Midbrain (tissue), 1 donor: ENCODE measurements at places on chromosomes 4 and X.

GRCh38 chr4:183468210-183469095 lies 24.0 kb downstream of the CDKN2AIP start:
- no peak for DNase-seq

DNA sequence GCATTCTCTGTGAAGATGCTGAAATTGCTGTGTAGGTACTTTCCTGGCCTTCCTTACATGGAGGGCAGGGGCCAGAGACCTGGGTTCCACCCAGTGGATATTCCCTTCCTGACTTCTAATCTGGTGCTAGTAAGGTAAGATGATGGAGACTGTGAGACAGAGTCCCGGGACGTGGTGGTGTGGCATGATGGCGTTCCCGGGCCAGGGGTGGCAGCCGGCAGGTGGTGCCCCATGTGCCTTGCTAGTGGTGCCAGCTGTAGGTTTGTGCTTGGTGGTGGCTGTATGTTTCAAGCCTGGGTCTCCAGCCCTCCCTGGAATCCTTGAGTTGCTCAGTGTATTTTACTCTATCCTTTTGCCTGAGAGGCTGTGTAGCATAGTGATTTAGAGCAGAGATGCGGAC lies 10.9 kb downstream of the STOX2 start:
- DNase-seq, result no peak

- no peak for DNase-seq
Observed at GRCh38 chr4:136651278-136651667, 881.0 kb downstream of the PCDH18 start.

GRCh38 chrX:120090208-120090607 lies 12.7 kb upstream of the RHOXF2B start:
- DNase-seq, result no peak

GRCh38 chrX:17559728-17560379 lies 177.4 kb upstream of the SCML1 start:
- no peak for DNase-seq

DNA sequence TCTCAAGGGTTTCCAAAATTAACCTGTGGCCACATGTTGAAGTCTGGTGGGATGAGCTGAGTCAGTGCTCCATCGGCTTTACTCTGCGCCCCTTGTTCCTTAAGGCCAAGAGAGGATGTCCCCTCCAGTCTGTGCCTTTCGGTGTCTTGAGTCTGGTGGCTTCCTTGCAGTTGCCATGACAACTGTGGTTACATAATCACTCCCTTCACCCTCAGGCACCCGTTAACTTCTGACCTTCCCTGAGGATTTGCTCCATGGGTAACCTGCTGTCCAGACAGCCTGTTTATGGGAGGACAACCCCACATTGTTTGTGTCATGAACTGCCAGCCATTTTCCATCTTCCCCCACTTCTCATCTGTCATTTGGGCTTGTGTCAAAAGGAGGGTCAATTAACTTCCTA lies 401.1 kb upstream of the LCORL start:
- DNase-seq, result no peak

- peak; percentile 7 for DNase-seq
Observed at GRCh38 chr4:52052475-52052780, 1.3 kb downstream of the SPATA18 start.

DNA sequence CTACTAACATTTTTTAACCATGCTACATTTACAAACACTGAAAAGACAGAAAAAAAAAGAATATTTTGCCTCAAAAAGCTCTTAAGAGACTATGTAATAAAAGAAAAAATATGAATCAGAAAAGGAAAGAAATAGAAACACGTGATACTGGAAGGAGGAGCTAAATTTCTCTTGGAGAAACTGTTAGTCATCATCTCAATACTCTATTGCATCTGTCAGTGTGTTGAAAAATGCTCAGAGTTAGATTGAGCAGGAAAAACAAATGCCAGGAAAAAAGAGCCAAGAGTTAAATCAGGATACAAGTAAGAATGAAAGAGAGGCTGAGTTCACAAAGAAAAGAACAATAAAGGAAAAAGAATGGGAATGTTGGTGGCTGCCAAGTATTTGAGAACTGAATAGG lies 2.6 kb downstream of the RAB28 start:
- no peak for DNase-seq

DNA sequence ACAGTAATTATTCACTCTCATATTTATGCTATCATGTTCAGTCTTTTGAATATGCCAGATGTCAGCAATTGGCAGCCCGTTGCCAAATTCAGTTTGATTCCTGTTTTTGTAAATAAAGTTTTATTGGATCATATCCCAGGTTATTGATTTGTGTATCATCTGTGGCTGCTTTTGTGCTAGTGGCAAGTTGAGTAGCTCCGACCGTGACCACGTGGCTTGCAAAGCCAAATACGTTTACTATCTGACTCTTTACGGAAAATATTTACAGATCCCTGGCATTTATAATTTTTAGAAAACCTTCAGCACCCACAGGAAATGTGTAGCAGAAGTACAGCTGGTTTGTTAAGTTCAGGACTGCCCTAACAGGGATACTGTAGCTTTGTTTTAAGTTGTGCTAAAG lies 67.4 kb downstream of the VCX2 start:
- no peak for DNase-seq

GRCh38 chr4:148056879-148057278 lies 325.0 kb downstream of the ARHGAP10 start:
- DNase-seq, result peak; percentile 36

DNA sequence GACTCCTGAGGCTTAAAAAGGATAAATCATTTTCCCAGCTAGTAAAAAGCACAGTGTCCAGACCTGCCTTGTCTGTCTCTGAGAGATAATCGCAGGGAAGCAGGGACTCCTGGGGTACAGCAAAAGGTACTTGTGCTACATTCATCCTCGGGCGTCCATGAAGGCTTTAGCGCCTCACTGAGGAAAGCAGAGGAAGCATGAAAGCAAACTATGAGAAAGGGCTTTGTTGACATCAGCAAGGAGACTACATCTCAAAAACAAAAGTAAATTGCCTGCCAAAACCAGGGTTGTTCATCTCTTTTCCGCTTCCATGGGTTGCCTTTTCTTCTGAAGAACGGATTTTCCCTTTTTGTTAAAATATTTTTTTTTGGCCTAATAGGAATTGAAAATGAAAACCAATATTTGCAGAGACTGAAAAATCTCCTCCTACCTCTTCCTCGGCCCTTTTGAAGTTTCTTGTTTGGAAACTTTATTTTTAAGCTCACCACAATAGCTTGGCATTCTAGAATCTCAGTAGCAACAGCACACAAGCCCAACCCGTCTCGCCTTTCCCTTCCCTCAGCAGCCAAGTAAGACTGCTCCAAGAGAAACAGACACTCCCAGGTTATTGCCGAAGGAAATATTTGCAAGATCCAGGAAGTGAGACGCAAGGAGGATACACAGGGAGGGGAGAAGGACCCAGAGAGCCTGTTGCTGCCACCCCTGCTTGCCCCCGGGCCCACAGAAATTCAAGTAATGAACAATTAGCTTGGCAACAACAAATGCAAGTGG lies 148.3 kb upstream of the DGKK start:
- DNase-seq, result no peak

- DNase-seq, result no peak
Observed at GRCh38 chrX:129736491-129736890, 2.3 kb upstream of the XPNPEP2 start.

GRCh38 chr4:55758570-55758969 lies 61.0 kb upstream of the EXOC1L start:
- DNase-seq, result no peak

GRCh38 chr4:16194214-16194613 lies 32.1 kb downstream of the TAPT1 start:
- DNase-seq, result no peak

DNA sequence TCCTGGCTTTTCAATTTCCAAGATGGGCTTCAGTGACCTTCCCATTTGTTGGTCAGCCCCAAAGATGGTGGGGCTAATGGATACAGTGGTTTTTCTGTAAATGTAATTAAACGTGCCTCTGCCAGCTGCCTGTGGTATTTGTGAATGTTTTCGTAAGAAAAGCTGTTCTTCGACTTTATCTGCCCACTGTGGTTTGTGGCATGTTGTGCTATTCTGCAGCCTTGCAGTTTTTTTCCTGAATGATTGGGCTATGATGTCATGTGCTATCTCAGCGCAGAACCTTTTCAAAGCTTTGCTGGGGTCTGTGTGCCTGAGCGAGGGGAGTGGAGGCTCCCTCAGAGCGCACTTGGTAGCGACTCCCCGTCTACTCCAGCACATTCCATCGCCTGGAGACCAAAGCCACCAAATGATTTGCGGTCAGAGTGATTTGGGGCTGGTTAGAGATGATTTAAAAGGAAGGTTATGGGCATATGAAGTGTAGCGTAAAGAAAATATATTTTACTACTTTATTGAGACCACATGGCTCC lies 137.5 kb downstream of the PALLD start:
- no peak for DNase-seq

- no peak for DNase-seq
Observed at GRCh38 chrX:3293251-3293650, 53.2 kb downstream of the MXRA5 start.

- DNase-seq, result no peak
Observed at GRCh38 chrX:39848900-39849299, 248.9 kb downstream of the BCOR start.

- DNase-seq, result no peak
Observed at GRCh38 chr4:25861951-25862410, 807 bp downstream of the SEL1L3 start.

DNA sequence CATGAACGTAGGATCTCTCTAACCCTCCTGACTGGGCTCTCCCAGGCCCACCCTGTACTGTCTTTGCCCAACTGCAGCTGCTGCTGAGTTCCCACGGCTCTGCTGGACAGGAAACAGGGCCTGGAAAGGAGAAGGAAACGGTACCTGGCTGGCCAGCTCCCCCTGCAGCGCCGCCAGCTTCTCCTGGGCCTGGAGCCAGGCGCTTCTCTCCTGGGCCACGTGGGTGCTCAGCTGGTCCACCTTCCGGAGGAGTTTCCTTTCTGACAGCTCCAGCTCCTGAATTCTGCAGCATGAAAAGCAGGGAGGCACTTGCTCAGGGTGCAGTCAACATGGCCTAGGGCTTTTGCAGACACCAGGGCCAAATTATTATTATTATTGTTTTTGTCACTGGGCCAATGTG lies 6.5 kb downstream of the C4orf50 start:
- peak; percentile 38 for DNase-seq

DNA sequence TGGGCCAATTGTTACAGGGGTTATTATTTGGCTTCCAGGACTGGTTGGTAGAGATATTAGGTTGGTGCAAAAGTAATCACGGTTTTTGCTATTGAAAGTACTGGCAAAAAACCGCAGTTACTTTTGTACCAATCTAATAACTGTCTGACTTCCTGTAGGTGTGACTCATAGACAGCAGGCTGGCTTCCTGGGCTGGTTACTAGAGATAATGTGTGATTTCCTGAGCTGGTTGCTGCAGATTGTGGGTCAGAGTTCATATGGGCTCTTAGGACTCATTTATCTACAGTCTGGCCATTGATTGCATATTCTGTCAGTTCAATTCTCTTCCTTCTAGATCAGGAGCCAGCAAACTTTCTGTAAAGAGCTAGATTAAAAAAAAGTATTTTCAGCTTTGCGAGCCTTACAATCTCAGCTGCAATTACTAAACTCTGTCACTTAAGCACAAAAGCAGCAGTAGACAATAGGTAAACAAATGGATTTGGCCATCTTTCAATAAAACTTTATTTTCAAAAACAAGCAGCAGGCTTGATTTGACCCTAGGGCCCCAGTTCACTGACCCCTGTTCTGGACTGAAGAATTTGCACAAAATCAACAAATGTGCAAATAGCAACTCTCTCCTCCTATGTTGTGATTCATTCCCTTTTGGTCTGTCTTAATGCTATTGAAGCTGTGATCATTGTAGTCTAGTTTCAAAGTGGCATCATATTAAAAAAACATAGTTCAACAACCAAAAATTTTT lies 50.8 kb upstream of the BOD1L1 start:
- DNase-seq, result no peak

DNA sequence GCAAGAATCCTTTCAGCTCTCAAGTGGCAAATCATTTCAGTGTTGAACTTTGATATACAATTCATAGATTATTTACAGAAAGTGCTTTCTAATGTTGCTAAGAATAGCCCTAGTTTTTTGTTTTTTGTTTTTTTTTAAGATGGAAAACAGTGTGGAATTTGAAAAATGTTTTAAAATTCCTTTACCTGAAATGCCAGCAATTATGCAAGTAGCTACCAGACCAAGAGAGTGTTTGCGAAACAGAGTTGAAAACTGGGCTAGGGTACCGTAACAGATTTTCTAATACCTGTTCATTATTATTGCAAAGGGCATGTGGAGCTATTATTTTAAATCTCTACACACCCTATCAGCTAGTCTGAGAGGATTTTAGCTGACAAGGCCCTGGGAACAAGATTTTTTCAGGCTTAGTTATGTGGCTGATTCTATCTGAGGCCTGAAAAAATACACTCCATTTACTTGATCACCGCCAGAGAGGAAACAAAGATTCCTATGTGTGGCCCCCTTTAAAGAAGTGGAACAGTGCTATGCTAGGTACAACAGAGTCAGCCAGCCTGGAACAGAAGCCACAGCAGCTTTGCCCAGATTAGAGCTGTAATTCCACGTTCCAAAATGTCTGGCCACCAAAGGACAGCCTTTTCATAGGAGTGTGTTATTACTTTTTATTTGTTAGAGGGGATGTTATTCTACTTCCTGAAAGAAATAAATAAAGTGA lies 46.9 kb upstream of the SLC39A8 start:
- DNase-seq, result no peak

GRCh38 chr4:126715067-126715466 lies 917.7 kb upstream of the INTU start:
- DNase-seq, result no peak

- peak; percentile 69 for DNase-seq
Observed at GRCh38 chr4:150217192-150217591, 138.9 kb downstream of the DCLK2 start.

GRCh38 chr4:134627366-134627765 lies 425.8 kb upstream of the PABPC4L start:
- no peak for DNase-seq

GRCh38 chrX:115624916-115625315 lies 63.9 kb downstream of the PLS3 start:
- DNase-seq, result no peak

GRCh38 chr4:142285222-142285583 lies 560.9 kb downstream of the INPP4B start:
- no peak for DNase-seq
